ENCODE measurements at places on chromosomes 1 and 21.

- peak; percentile 27 for DNase-seq
Observed at GRCh38 chr1:29282924-29283803, 46.8 kb downstream of the PTPRU start.

GRCh38 chr1:67166196-67166595 is at the start of gene IL23R:
TSS of gene IL23R (plus strand) at chr1:67166454. CDS start at chr1:67168121, 1,667 bp downstream.
- no peak for DNase-seq

DNA sequence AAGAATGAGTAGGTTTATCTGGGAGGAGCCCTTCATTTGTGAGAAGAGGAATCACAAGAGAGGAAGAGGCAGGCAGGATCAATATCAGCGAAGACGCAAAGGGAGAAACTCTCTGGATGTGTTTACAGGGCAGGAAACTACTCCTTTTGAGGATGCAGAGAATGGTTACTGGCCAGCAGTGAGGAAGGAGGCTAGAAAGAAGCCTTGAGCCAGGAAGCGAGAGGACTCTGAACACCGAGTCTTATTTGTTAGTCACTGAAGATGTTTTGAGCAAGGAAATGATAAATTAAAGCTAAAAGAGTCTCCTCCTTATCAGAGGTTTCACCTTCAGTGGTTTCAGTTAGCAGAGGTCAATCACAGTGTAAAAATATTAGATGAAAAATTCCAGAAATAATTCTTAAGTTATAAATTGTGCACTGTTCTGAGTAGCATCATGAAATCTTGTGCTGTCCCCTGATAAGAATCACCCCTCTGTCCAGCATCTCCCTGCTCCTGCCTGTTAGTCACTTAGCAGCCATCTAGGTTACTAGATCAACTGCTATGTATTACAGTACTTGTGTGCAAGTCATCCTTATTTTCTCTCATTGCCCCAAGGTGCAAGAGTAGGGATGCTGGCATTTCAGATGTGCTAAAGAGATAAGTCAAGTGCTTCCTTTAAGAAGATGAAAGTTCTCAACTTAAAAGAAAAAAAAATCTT is 43.5 kb downstream of the WLS start:
- no peak for DNase-seq

DNA sequence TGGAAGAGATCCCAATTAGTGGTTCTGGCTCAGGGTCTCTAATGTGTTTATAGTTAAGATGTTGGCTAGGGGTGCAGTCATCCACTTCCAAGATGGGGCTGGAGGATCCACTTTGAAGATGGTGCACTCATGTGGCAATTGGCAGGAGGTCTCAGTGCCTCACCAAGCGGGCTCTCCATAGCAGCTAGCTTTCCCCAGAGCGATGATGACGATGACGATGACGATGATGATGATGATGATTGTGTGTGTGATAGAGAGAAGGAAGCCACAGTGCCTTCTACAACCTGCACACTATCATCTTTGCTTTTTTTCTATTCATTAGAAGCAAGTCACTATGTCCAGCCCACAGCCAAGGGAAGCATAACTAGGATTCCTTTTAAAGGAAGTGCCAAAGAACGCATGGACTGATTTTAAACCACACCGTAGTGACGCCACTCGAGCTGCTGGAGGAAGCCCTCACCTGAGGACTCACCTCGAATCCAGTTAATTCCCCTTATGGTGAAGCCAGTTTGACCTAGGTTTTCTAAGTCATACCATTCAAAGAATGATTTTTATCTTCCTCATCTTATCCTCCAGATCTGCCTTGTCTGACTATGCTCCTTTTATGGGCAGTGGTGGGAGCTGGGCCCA is 49.4 kb downstream of the SRRM1 start:
- no peak for DNase-seq

- DNase-seq: no peak
Observed at GRCh38 chr1:232890340-232890943, 60.0 kb upstream of the NTPCR start.

DNA sequence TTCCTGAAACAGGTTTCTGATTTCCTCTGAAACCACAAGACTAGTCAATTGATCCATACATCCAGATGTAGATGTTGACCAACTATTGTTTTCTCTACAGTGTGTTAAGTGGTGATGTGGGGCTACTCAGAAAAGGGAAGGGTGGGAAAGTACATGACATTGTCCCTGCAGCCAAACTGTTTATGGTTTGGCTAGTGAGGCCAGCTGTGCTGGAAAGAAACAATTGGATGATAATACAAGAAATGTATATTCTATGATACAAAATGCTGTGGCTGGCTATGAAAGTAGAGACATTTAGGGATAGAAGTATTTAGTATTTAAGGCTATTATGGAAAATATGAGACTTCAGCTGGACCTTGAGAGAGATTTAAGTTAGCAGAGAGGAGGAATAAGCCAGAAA is 244.5 kb downstream of the ADGRL2 start:
- no peak for DNase-seq

DNA sequence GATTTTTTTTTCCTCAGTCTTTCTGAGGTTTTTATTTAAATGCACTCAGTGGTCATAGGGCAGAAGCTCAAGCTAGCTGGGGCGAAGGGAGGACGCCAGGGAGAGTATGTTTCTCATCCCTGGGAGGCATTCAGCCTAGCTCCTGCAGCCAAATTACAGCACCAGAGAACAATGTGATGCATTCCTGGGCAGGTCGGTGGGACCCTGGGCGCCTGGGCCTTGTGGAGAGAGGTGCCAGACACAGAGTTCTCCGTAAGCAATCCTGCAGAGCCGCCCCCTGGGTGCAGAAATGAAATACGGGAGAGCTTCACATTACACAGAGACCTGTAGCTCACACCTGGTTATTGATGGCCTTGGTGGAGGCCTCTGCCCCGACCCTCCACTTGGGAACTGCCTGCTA is 15.5 kb downstream of the WNT2B start:
- DNase-seq: no peak

DNA sequence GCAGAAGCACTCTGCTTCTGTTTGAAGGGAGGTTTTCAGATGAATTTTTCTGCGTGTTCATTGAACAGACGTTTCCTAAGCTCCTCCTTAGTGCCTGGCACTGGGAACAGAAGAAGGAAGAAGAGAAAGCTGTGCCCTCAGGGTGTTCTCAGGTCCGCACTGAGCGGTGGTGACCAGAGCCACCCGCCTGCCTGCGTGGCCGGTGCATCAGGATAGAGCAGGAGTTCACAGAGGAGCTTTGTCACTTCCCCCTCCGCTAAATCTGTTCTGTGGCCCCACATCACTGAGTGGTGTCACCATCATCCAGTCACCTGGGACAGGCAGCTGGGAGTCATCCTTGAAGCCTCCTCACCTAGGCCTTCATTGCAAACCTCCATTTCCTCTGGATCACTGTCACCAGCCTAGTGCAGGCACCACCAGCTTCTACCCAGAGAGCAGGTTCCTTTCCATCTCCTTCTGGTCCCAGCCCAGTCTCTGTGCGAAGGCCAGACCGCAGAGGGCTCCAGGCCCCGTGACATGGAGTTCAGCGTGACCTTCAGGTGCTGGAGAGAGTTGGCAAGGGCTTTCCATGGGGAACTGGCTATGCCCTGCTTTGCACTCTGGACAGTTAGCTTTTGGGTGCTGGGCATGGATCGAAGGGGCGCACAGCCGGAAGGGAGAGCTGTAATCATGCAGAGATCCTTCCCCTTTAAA is 21.7 kb downstream of the PARK7 start:
- DNase-seq: no peak

DNA sequence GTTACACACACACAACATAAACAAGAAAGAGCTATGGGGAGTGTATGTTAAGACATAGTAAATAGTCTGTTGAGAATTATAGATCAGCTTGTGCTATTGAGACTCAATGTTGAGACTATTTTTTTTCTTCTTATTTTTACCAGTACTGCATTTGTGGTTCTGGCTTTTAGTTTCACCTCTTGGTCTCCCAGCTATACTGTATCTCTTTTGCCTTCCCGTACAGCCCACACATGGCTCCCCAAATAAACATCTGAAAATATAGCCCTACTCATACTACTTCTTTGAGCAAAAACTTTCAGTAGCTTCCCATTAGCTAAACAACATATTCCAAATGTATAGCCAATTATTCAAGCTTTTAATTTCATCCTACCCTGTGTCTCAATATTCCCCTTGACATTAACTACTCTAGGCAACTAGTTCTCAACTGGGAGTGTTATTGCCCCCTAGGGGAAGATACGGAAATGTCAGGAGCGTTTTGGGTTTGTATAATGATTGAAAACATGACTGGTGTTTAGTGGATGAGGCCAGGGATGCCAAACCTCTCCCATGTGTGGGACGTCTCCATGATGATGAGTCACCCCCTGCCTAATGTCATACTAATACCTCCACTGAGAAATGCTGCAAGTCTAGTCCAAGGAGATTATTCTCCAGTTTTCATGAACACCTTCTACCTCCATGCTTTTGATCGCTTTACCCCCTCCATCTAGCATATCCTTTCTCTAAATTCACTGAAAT is 6.8 kb downstream of the RPE65 start:
- no peak for DNase-seq

GRCh38 chr1:105368446-105368845 is 1618.7 kb downstream of the AMY1C start:
- peak; percentile 48 for DNase-seq

DNA sequence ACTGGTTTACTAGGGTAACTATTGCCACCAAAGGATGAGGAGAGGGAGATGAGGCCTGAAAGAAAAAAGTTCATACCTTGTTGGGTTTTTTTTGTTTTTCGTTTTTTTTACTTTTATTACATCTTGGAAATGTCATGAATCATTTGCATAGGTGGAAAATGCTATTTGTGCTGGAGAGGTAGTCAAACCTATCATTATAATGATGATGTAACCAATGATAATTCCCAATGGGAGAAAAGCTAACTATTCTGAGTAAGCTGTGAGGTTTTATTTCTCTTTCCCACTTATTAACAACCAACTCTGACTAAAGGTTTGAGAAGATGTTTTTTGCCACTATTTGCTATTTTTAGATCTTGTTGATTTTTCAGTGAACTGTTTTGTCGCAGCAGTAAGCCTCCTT is 29.0 kb downstream of the SH3GLB1 start:
- no peak for DNase-seq

DNA sequence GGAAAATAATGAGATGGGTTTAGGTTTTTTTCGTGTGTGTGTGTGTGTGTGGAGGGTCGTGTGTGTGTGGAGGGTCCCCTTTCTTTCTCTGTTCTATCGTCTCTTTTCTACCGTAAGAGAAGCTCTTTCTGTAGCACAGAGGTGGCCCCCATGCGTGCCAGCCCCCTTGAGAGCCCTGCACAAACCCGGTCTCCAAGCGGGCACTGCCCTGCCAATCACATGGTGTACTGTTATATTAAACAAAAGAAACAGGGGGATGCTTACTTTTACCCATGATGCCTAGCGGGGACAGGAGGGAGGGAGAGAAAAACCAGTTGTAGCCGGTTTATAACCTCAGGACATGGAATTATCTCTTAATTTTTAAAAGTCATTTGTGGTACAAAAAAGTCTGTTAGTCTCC is 41.0 kb downstream of the GATAD2B start:
- peak; percentile 80 for DNase-seq

- peak; percentile 54 for DNase-seq
Observed at GRCh38 chr21:37365517-37366481, 774 bp upstream of the DYRK1A start.

- no peak for DNase-seq
Observed at GRCh38 chr1:210691039-210691610, 362.4 kb downstream of the HHAT start.

- DNase-seq: no peak
Observed at GRCh38 chr1:11598461-11598860, 55.8 kb downstream of the FBXO2 start.

GRCh38 chr21:41950941-41951351 is 2.9 kb downstream of the C2CD2 start:
- no peak for DNase-seq

GRCh38 chr1:223216531-223217205 is 73.6 kb upstream of the TLR5 start:
- DNase-seq: no peak
